ENCODE measurements at places on chromosomes 12 and 14. TPM values are rescaled to one million over a fixed set of nuclear protein-coding genes. Genes with fewer than 3 reads are reported as not detected.

DNA sequence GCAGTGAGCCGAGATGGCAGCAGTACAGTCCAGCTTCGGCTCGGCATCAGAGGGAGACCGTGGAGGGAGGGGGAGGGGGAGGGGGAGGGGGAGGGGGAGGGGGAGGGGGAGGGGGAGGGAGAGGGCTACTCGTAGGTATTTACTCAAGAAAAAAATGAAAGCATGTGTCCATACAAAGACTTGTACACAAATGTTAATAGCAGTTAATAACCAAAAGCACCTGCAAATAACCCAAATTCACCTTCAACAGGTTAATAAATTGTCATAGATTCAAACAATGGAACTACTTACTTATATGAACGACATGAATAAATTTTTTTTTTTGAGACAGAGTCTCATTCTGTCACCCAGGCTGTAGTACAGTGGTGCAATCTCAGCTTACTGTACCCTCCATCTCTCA, 152.4 kb downstream of the BRMS1L start:
- no peak overlapping the region for H3K4me3 ChIP-seq
- H3K36me3 ChIP-seq = no peaks in the 10 kb centered on the region

DNA sequence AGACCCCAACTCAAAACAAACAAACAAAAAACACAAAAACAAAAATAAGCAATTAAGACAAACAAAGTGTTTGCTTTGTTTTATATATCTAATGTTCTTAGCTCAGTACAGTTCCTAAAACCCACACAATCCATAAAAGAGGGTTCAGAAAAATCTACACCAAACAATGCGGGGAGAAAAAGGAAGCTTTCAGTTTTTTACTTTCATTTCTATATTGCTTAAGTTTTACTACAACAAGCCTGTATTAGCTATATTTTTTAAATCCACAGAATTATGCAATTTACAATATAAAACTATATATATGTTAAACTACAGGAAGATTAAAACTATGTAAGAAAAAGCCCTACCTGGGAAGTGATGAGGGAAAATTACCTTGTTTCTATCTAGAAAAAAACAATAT, 41.4 kb downstream of the CLIP1 start:
- H3K27me3 ChIP-seq = no peaks in the 10 kb centered on the region
- no peak overlapping the region for H3K4me3 ChIP-seq
- DNase-seq = no peak
- H3K27ac ChIP-seq = peak overlapping the region; percentile 86

DNA sequence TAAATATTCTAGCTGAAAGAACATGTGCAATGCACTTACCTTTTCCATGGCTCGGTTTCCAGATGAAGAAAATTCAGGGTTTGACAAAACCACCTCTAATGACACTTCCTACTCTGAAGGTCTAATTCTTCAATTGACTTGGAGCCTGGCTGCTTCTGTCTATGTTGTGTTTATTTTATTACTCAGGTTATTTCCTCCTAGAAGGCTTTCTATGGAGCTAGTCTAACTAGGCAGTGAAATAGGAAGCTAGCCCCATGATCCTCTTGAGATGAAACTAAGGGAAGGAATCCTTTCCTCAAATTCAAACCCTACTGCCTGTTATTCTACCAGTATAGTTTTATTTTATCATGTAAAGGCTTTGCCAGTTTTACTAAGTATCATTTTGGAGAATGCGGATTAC, 20.9 kb upstream of the IFNG-AS1 start:
- H3K4me3 ChIP-seq = no peak overlapping the region
- H3K27ac ChIP-seq = no peak overlapping the region
- no peaks in the 10 kb centered on the region for H3K27me3 ChIP-seq
- no peaks in the 10 kb centered on the region for H3K4me1 ChIP-seq
- no peaks in the 10 kb centered on the region for H3K36me3 ChIP-seq

DNA sequence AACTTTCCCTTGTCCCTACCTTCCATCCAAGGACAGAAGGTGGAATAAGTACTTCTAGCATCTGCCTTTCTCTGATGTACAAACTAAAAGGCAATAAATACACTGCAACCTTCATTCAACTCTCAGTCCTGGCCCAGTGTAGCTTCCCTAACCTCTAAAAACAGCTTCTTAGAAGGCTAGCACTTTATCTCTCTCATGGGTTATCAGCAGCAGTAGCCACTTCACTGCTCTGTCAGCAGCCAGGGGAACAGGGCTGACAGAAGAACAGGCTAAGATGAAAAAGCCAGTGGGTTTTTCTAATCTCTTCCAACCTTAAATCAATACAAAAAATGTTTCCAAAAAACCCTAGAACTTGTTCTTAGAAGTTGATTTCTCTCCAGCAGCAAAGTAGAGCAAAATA, 13.2 kb downstream of the BAZ2A start:
- H3K27ac ChIP-seq = no peak overlapping the region
- H3K4me3 ChIP-seq = no peak overlapping the region

DNA sequence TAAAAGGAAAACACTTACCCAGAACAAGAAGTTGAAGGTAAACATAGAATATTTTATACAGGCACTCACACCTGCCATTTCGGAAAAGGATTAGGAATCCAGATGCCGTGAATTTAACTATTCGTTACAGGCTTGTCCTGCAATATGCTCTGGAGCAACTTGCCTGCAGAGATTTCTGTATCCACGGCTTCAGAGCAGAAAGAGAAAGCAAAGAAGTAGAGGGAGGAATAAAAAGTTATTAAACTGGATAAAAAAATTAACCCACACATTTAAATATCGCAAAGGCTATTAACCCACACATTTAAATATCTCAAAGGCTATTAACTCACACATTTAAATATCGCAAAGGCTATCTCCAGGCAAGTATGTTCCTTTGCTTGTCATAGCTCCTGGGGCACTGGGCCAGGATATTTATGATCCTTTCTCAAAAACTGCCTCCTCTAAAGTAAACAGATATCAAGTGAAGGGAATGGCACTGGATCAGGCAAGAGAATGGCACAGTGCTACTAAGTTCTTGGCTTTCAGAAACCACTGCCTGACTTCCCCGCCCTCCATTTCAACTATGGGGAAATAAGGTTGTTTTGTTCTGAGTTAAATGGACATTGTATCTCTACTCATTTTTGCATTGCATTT, at the start of gene TSPAN8:
TSPAN8 (minus strand) TSS at position 399 of the 633 bp plus-strand sequence; CDS start at position 78, 321 bp downstream.
- no peak for DNase-seq
- no peaks in the 10 kb centered on the region for H3K4me1 ChIP-seq
- no peak within 1 kb of the TSS for H3K4me3 ChIP-seq
- H3K36me3 ChIP-seq = no peaks in the 10 kb centered on the region

DNA sequence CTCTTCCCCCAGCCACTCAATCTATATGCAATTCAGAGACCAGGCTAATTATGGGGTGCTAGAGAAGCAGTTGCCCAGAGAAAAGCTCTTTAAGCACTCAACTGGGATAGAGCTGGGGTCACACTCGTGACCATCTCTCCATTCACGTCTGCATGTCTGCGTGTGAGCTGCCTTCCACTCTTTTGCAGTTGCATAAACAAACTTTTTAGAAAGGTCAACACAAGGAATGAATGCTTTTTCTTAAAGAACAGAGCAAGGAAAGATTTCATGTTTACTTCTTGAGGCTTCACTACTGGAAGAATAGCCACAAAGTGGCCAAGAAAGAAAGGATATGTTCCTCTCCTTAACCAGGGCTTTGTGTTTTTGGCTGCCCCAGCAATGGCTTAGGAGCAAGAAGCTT, 151.1 kb downstream of the SAMD4A start:
- peak overlapping the region; percentile 7 for H3K27ac ChIP-seq
- no peaks in the 10 kb centered on the region for H3K27me3 ChIP-seq
- H3K4me1 ChIP-seq = no peaks in the 10 kb centered on the region
- H3K36me3 ChIP-seq = no peaks in the 10 kb centered on the region
- no peak overlapping the region for H3K4me3 ChIP-seq
- no peak for DNase-seq

GRCh38 chr12:26711569-26711968, 121.4 kb downstream of the ITPR2 start:
- no peaks in the 10 kb centered on the region for H3K4me1 ChIP-seq
- DNase-seq = no peak
- H3K4me3 ChIP-seq = no peak overlapping the region
- peaks cover 5% of the 10 kb centered on the region for H3K36me3 ChIP-seq
- no peaks in the 10 kb centered on the region for H3K27me3 ChIP-seq

GRCh38 chr12:10167599-10167998, 4.3 kb downstream of the OLR1 start:
- no peaks in the 10 kb centered on the region for H3K4me1 ChIP-seq
- H3K36me3 ChIP-seq = no peaks in the 10 kb centered on the region
- no peaks in the 10 kb centered on the region for H3K27me3 ChIP-seq
- H3K4me3 ChIP-seq = no peak overlapping the region
- no peak overlapping the region for H3K27ac ChIP-seq
- no peak for DNase-seq

DNA sequence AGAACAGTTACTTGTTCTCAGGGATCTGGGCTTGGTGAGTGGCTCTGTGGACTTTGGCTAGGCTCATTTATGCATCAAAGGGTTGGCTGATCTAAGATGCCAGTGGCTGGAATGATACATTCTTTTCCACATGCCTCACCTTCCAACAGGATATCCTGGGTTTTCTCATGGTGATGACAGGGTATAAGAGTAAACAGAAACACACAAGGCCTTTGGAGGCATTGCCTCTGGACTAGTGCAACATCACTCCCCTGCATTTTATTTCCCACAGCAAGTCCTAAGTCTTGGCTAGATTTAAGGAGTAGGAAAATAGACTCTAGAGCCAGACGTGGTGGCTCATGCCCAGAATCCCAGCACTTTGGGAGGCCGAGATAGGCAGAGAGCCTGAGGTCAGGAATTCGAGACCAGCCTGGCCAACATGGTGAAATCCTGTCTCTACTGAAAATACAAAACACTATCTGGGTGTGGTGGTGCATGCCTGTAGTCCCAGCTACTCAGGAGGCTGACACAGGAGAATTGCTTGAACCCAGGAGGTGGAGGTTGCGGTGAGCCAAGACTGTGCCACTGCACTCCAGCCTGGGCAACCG, 47.9 kb downstream of the RPH3A start:
- H3K27me3 ChIP-seq = no peaks in the 10 kb centered on the region
- DNase-seq = no peak
- H3K4me3 ChIP-seq = no peak overlapping the region

GRCh38 chr12:66320996-66321395, 18.7 kb downstream of the HELB start:
- H3K36me3 ChIP-seq = no peaks in the 10 kb centered on the region
- H3K27me3 ChIP-seq = no peaks in the 10 kb centered on the region
- H3K4me1 ChIP-seq = no peaks in the 10 kb centered on the region
- no peak overlapping the region for H3K27ac ChIP-seq
- H3K4me3 ChIP-seq = no peak overlapping the region

GRCh38 chr14:74437496-74438053, 11.6 kb upstream of the SYNDIG1L start:
- DNase-seq = no peak
- no peaks in the 10 kb centered on the region for H3K36me3 ChIP-seq
- H3K4me3 ChIP-seq = no peak overlapping the region
- H3K4me1 ChIP-seq = no peaks in the 10 kb centered on the region

DNA sequence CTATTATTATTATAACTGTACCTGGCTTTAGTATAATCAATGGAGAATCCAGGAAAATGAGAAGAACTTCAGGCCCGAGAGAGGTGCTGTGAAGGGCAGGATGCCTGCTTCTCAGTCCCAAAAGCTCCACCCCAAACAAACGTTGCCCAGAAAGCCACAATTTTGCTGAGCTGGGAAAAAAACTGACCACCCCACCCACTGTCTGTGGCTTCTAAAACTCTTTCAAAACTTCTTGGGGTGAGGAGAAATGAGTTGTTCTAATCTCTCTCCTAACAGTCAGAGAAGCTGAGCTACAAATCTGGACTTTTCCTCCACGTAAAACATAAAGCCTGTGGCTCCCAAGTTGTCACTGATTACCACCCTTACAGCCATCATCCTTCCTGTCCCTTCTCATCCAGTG, 13.4 kb downstream of the VDR start:
- no peak overlapping the region for H3K4me3 ChIP-seq
- H3K27ac ChIP-seq = no peak overlapping the region
- DNase-seq = peak; percentile 48
- H3K27me3 ChIP-seq = no peaks in the 10 kb centered on the region
- H3K36me3 ChIP-seq = no peaks in the 10 kb centered on the region

DNA sequence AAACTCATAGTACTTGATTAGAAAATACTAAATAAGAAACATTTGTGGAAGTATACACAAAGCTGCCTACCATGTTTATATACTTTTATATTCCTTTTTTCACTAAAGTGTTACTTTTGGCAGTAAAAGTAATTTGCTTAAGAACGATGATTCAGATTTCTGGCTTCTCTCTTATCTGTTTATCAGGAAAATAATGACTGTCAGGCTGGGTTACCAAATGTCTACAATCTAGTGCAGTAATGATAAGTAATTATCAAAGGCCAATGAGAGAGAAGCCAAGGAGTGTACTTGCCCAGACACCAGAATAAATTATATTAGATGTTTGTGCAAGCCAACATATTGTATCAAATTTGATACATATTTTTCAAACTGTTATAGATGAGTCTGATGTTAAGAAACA, 113.4 kb downstream of the RALGAPA1 start:
- H3K4me3 ChIP-seq = no peak overlapping the region
- no peaks in the 10 kb centered on the region for H3K36me3 ChIP-seq
- no peaks in the 10 kb centered on the region for H3K27me3 ChIP-seq
- DNase-seq = no peak
- no peak overlapping the region for H3K27ac ChIP-seq

DNA sequence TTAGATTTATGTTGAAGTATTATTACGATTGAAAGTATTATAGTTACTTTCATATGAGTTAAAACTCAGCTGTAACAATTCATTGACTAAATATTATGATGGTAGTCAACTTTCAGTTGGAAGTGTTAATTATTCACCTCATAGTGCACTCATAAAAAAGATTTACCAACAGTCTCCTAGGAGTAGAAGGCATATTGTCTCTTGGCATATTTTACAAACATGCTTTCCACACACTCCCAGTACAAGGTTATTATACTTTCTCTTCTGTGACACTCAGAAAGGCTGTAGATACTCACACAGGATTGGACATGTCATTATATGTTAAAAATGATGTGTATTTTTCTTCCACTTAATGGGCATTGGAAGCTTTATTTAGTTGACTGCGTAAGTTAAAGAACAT, 147.1 kb downstream of the NPAS3 start:
- H3K27me3 ChIP-seq = no peaks in the 10 kb centered on the region
- no peak overlapping the region for H3K27ac ChIP-seq
- H3K36me3 ChIP-seq = no peaks in the 10 kb centered on the region
- no peaks in the 10 kb centered on the region for H3K4me1 ChIP-seq

Gene SERPINA9
- not detected for total RNA-seq

Gene UNC119B
- total RNA-seq = 18.3 TPM

Gene GLT1D1
- total RNA-seq = 0.28 TPM

Gene NKX2-1
- not detected for total RNA-seq

Gene LRRC43
- total RNA-seq = 0.54 TPM

Gene PRKD1
- 25.7 TPM for total RNA-seq

Gene IFNG
- not detected for total RNA-seq

Gene HOXC10
- total RNA-seq = not detected

Gene SVOP
- total RNA-seq = 1.1 TPM

Gene HPD
- 0.36 TPM for total RNA-seq

Gene FGF23
- not detected for total RNA-seq

Gene SLC2A3
- 110 TPM for total RNA-seq

All from sigmoid colon (tissue), 7 donors.